Karpas-422 (cell line): ENCODE measurements at places on chromosomes 4 and X.
A peak's percentile ranks its signal among the peaks of the same experiment; 100 is the strongest.

- no peaks in the 10 kb centered on the region for H3K27me3 ChIP-seq
- no peaks in the 10 kb centered on the region for H3K36me3 ChIP-seq
- H3K4me1 ChIP-seq = no peaks in the 10 kb centered on the region
- H3K4me3 ChIP-seq = no peak overlapping the region
Measured at GRCh38 chr4:181548873-181549575, 694.2 kb upstream of the TENM3 start.

- H3K4me1 ChIP-seq = no peaks in the 10 kb centered on the region
- no peak for DNase-seq
- no peaks in the 10 kb centered on the region for H3K36me3 ChIP-seq
Measured at GRCh38 chr4:108118505-108118904, 50.2 kb downstream of the LEF1 start.

DNA sequence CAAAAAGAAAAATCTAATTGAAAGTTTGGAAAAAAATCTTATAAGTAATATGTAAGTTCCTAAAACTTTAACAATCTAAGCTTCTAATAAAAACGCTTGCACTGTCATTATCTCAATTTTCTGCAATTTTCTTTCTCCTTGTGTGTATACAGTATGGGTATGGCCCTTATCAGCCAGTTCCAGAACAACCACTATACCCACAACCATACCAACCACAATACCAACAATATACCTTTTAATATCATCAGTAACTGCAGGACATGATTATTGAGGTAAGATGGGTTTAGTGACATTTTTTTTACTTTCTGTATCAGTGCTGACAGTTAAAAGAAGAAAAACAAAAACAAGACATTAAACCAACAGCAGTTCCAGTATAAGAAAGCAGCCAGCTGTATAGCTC, 4.9 kb downstream of the STATH start:
- no peak overlapping the region for H3K4me3 ChIP-seq
- no peaks in the 10 kb centered on the region for H3K36me3 ChIP-seq
- H3K27me3 ChIP-seq = no peaks in the 10 kb centered on the region
- no peak for DNase-seq
- H3K27ac ChIP-seq = no peak overlapping the region

- no peaks in the 10 kb centered on the region for H3K4me1 ChIP-seq
- H3K4me3 ChIP-seq = no peak overlapping the region
- no peak for DNase-seq
- H3K36me3 ChIP-seq = no peaks in the 10 kb centered on the region
Measured at GRCh38 chrX:78313526-78313925, 13.9 kb downstream of the CYSLTR1 start.

DNA sequence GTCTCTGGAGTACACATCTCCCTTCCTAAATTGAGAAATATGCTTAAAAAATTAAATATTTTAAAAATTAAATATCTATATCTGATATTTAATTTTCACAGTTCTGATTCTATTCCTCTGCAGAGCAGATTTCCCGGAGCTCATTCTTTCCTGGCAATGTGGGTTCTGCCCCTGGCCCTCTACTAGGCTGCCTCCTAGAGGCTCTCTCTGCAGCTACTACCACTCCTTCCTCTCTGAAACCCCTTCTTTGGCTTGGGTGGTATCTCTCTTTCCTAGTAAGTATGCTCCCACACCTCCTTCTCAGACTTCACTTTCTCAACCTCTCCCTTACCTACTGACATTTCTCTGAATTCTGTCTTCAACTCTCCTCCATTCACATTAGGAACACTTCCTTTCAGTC, 45.3 kb downstream of the RPGR start:
- no peaks in the 10 kb centered on the region for H3K36me3 ChIP-seq
- no peak for DNase-seq
- H3K27ac ChIP-seq = 0 out of 2 replicates have a peak overlapping the region, but pooled peaks have one; percentile 11

GRCh38 chr4:26238778-26239679, 81.8 kb upstream of the RBPJ start:
- H3K36me3 ChIP-seq = no peaks in the 10 kb centered on the region
- H3K27me3 ChIP-seq = no peaks in the 10 kb centered on the region
- H3K4me3 ChIP-seq = no peak overlapping the region
- H3K4me1 ChIP-seq = no peaks in the 10 kb centered on the region
- DNase-seq = no peak
- H3K27ac ChIP-seq = no peak overlapping the region

DNA sequence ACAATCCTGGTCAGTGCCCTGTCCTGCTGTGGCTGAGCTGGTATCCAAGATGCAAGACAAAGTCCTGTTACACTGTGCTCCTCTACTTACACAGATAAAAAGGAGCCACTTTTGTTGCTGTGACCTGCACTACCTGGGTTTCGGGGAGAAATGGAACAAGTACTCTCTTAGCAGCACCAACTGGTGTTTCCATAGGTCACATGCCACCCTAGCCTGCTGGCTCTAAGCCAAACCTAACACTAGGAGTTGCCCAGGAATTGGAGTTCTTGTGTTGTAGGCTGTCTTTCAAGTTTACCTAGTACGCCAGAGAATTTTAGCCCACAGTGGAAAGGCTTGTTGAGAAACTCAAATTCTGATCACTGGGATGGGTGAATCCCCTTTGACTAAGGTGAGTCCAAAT, 727.4 kb downstream of the FAM133A start:
- H3K36me3 ChIP-seq = no peaks in the 10 kb centered on the region
- no peaks in the 10 kb centered on the region for H3K27me3 ChIP-seq

DNA sequence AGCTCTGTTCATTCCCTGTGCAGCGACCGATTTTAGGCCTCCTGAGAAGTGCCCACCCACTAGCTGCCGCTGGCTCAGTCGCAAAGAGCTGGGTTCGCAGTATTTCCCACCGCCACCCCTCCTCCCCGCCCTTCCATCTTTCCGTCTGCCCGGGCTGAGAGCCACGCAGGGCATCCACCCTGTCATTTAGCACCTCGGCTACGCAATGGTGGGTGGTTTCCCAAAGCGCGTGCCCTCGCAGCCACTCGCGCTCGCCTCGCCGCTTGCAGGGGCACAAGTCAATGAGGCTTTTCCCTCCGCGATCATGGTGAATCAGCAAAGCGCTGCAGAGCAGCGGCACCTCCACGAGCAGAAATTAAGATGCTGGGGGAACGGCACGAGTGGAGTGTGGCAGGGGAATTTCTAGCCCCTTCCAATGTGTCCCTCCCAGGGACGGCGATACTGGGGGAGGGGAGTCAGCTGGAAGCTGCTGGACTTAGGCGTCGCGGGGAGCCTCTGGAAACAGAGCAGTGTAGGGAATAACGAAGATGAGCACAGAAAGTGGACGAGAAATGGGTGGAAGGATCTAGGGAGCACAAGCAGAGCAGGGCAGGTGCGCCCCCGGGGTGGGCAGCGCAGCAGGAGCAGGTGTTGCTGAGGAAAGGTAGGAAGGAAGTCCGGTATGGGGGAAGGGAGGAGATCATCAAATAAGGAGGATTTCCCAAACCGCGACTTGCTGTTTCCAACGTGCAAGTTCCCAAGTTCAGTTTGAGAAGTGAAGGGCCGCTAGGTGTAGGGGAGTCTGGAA, 2.4 kb upstream of the PTCHD1 start:
- DNase-seq = no peak
- no peaks in the 10 kb centered on the region for H3K36me3 ChIP-seq
- H3K27ac ChIP-seq = no peak overlapping the region
- H3K4me1 ChIP-seq = no peaks in the 10 kb centered on the region

DNA sequence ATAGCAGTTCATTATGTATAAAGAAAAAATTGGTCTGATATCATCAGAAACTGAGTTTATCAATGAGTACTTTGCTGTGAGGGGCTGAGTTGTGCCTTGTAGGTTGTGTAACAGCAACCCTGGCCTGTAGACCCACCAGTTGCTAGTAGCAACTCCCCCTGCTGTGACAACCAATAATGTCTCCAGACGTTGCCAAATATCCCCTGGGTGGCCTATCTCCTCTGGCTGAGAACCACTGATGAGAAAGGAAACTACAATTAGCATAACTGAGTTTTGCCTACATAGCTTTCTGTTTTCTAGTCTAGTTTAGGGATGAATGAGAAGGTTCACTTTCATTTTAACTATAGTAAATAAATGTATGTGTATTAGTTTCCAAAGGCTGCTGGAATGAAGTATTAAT, 234.1 kb downstream of the CPE start:
- no peak for DNase-seq
- H3K27ac ChIP-seq = no peak overlapping the region
- no peaks in the 10 kb centered on the region for H3K4me1 ChIP-seq
- no peak overlapping the region for H3K4me3 ChIP-seq
- H3K27me3 ChIP-seq = no peaks in the 10 kb centered on the region
- no peaks in the 10 kb centered on the region for H3K36me3 ChIP-seq

DNA sequence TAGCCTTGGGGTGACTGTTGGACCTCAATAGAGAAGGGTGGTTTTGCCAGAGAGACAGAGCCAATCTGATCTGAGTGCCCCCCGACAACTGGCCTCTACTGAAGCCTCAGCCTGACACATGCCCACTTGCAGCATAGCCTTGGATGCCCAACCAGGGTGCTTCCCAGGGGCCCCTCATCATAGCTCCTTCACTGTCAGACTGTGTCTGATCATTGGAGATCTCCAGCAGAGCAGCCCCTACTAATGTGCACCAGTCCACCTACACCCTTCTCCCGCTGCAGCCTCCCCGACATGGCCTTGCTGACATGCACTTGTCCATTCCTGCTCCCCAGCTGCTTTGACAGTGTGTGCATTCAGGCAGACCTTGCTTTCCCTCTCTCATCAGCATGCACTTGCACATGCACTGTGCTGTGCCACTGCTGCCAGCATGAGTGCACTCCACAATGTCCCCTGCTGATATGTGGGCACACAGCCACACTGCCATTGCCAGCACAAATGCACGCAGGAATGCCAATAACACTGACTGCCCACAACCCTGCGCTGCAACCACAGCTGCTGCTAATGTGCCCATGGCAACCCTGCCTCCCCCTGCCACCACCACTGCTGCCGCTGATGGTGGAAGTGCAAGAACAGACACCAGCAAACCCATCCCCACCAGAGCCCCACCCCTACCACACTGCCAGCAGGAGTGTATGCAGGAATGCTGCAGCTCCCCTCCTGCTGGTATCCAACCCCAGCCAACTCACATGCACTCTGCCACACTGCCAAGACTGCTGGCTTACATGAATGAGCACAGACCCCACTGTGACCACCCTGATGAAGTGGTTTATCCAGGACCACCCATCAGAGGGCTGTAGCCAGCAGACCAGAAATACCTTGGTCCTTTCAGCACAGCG, 68.1 kb upstream of the ZMAT1 start:
- no peaks in the 10 kb centered on the region for H3K27me3 ChIP-seq
- H3K4me3 ChIP-seq = no peak overlapping the region
- no peak overlapping the region for H3K27ac ChIP-seq
- H3K36me3 ChIP-seq = no peaks in the 10 kb centered on the region
- no peak for DNase-seq

DNA sequence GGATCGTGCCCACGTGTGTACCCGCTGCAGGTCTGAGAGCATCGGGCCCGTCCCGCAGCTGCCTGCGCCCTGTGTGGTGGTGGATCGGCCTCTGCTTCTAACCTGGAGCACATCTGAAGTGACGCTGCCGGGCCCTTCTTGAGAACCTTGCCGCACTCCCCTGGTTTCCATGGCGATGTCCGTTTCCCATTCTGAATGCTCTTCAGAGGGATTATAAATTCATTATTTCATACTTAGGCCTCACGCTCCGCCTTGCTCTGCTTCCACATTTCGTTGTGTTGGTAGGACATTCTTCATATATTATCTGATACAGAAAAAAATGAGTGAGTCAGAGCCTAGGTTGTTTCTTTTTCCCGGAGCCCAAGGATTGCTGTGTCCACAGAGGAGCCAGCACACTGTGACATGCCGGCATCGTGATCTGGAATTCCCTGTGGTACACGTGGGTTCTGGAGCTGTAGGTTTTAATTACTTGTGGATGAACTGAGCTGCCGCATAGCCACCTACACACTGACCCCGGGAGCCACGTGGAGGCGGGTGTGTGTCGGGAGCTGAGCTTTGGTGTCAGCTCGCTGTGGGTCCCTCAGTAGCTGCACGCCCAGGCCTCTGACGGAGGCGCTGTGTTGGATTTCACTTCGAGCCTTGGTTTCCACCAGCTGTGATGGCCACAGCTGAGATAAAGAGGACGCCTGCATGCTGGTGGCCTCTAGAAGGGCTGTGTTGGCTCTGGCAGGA, 63.4 kb downstream of the PSAPL1 start:
- DNase-seq = no peak
- H3K36me3 ChIP-seq = no peaks in the 10 kb centered on the region
- H3K27me3 ChIP-seq = no peaks in the 10 kb centered on the region
- H3K27ac ChIP-seq = no peak overlapping the region
- H3K4me3 ChIP-seq = no peak overlapping the region

- H3K4me3 ChIP-seq = no peak overlapping the region
- no peak overlapping the region for H3K27ac ChIP-seq
- no peaks in the 10 kb centered on the region for H3K27me3 ChIP-seq
- no peaks in the 10 kb centered on the region for H3K36me3 ChIP-seq
Measured at GRCh38 chr4:147524601-147525000, 43.7 kb downstream of the EDNRA start.

DNA sequence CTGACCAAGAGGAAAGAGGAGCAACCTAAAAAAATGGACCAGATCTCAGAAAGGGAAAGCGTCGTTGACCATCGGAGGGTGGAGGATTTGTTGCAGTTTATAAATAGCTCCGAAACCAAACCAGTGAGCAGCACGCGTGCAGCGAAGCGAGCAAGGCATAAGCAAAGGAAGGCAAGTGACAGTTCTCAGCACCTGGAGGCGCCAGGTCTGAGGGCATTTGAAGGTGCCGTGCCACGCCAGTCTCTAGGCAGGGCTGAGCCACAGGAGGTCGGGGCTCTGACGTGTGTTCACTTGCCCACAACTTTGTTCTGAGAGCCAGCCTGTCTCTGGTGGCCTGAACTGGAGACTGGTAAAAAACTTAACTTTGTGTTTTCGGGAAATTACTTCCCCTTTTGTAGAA, 59.7 kb downstream of the TNIP2 start:
- DNase-seq = peak; percentile 98
- no peaks in the 10 kb centered on the region for H3K27me3 ChIP-seq
- peaks cover 57% of the 10 kb centered on the region for H3K4me1 ChIP-seq
- peaks cover 14% of the 10 kb centered on the region for H3K36me3 ChIP-seq
- H3K27ac ChIP-seq = peak overlapping the region; percentile 100

DNA sequence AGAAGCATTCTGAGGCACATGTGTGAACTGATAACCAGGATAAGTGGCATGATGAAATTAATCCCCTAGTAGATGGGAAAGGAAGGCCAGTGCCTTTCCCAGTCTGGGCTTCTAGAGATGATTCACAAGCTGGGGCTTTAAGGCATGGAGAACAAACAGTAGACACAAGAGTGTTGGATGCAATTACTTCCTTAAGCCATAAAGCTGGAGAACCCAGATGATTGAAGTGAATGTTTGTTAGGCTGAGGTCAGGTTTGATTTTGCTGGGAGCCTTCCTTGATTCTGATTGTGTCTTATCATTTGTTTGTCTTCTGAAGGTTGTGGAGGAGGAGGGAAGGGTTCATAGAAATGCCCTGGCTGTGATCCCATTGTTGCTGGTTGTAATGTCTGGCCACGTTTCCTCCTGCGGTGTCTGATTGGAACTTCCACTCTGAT, 125.2 kb downstream of the NHS start:
- H3K36me3 ChIP-seq = no peaks in the 10 kb centered on the region
- no peak overlapping the region for H3K4me3 ChIP-seq
- H3K4me1 ChIP-seq = 0 out of 2 replicates have a peak, but pooled peaks cover 2% of the 10 kb centered on the region
- no peak for DNase-seq
- no peak overlapping the region for H3K27ac ChIP-seq
- 0 out of 2 replicates have a peak, but pooled peaks cover 4% of the 10 kb centered on the region for H3K27me3 ChIP-seq

- peaks cover 26% of the 10 kb centered on the region for H3K4me1 ChIP-seq
- no peaks in the 10 kb centered on the region for H3K36me3 ChIP-seq
- peak within 1 kb of the TSS; percentile 82 for H3K4me3 ChIP-seq
- H3K27ac ChIP-seq = peak within 1 kb of the TSS; percentile 71
Measured at GRCh38 chr4:183504930-183505610, at the start of gene ING2. TSS of gene ING2 (plus strand) at chr4:183505058. CDS start at chr4:183505196, 138 bp downstream.

- H3K27ac ChIP-seq = no peak overlapping the region
- no peak overlapping the region for H3K4me3 ChIP-seq
- H3K36me3 ChIP-seq = no peaks in the 10 kb centered on the region
- H3K4me1 ChIP-seq = no peaks in the 10 kb centered on the region
- no peaks in the 10 kb centered on the region for H3K27me3 ChIP-seq
Measured at GRCh38 chr4:9952415-9952950, 68.8 kb downstream of the SLC2A9 start.
